CD4-positive, alpha-beta T cell treated with Interleukin-15 for 1 hour (primary cell): ENCODE measurements at places on chromosomes 4 and X.

GRCh38 chrX:65677954-65678469 lies 10.6 kb downstream of the MSN start:
- DNase-seq = no peak

DNA sequence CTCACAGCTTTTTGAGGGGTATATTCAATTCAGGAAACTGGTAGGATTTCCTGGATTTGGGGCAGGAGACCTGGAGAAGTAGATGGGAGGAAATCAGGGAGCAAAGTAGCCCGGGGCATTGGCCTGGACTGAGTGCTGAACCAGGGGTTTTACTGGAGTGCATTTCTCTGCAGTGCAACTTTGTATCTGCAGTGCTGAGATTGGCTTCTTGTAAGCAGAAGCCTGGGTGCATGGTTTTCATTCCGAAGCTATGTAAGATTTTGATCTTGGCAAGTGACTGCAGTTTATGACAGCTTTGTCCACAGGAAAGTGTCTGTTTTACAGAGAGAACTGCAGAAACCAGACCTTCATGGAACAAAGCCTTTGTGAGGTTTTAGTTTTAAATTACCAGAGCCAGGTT lies 158.3 kb downstream of the SPCS3 start:
- no peak for DNase-seq

- DNase-seq = no peak
These were observed 933.5 kb downstream of the C4orf33 start for GRCh38 chr4:130029442-130029841.

DNA sequence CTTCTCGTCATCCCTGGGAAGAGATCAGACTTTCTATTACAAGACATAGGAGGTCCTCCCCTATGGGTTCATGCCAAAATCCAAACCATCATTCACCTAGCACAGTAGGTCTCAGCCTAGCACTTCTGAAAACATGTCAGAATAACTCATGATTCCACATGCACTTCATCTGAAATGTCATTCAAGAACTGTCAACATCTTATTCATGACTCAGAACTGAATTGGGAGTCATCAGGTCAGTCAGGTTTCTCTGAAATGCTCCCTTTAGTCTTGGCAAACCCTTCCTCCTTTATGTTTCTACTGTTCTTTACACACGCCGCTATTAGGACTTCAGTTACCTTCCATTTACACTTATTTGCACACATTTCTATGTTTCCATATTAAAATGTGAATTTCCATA lies 67.2 kb downstream of the ANTXR2 start:
- no peak for DNase-seq

- DNase-seq = no peak
These were observed 232.2 kb downstream of the IDS start for GRCh38 chrX:149272690-149273463.

DNA sequence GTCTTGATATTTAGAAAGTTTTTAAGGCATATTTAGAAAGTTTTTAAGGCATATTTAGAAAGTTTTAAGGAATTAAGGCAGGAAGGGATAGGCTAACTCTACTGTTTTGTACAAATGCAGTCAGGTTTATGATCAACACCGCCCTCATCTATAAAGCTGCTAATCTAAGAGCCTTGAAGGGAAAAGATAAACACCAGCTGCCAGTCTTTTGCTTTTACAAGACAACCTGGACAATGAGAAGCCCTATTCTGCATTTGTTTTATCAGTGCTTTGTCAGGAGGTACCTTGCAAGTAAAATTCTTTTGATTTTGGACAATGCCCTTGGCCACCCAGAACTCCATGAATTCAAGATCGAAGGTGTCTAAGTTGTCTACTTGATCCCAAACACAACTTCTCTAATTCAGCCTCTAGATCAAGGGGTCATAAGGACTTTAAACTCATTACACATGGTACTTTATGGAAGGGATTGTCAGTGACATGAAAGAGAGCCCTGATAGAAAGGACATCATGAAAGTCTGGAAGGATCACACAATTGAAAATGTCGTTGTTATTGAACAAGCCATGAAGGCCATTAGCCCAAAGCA lies 39.8 kb downstream of the IL15 start:
- DNase-seq = no peak
